Forelimb muscle (tissue), 1 donor: ENCODE measurements at places on chromosomes 12 and 14.

DNA sequence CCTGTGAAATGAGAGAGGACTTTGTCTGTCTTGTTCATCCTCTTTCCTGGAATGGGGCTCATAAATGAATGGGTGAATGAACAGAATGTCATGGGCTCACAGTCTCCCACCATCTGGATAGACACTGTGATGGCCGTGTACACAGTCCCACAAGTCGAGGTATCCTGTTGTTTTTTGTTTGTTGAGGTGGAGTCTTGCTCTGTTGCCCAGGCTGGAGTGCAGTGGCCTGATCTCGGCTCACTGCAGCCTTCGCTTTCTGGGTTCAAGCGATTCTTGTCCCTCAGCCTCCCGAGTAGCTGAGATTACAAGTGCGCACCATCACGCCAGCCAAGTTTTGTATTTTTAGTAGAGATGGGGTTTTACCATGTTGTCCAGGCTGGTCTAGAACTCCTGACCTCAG lies 16.1 kb upstream of the PLA2G1B start:
- DNase-seq: no peak

DNA sequence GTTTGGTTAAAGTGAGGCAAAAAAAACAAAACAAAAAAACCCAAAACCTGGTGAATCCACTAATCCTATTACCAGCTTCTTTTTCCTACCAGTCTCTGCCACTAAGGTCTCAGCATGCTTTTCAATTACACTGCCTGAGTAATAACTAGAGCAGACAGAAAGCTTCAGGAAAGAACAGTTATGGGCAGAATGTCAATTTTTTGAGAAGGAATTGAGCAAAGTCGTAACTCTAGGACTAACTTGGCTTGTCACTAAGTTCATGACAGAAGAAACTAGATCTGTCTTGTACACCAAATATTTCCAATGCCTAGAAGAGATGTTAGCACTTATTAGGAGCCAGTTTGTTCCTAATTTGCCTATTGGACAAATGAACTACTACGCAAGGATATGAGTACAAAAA lies 148.8 kb upstream of the CNOT2 start:
- DNase-seq: no peak

- no peak for DNase-seq
Measured at GRCh38 chr12:19065223-19065622, 64.3 kb upstream of the PLEKHA5 start.

- DNase-seq: no peak
Measured at GRCh38 chr12:31899109-31899508, 60.1 kb upstream of the RESF1 start.

- peak; percentile 34 for DNase-seq
Measured at GRCh38 chr12:43882578-43883178, 46.8 kb downstream of the TMEM117 start.

- no peak for DNase-seq
Measured at GRCh38 chr12:106131676-106132075, 7.1 kb downstream of the NUAK1 start.

DNA sequence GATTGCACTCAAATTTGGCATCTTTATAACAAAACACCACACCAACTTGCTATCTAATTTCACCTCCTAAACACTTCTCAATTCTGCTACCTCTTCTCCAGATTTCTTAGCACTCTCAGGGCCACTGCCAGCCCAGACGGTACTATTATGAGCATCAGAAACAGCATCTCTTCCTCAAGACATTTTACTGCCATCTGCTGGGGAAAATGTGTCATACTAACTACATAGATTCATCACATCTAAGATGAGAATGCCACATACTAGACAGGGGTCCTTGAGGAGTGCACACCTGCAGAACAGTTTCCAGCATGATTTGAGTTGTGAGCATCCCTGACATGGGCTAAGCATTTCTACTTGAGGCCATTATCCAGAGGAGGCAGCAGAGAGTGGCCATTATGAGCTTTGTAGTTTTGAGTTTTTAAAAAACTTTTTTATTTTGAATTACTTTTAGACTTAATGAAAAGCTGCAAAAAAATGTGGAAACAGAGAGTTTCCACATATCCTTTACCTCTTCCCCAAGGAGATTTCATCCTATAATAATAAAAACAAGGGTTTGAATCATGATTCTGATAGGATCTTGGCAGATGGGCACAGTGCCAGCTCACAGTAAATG lies 15.1 kb upstream of the GRIP1 start:
- peak; percentile 46 for DNase-seq

DNA sequence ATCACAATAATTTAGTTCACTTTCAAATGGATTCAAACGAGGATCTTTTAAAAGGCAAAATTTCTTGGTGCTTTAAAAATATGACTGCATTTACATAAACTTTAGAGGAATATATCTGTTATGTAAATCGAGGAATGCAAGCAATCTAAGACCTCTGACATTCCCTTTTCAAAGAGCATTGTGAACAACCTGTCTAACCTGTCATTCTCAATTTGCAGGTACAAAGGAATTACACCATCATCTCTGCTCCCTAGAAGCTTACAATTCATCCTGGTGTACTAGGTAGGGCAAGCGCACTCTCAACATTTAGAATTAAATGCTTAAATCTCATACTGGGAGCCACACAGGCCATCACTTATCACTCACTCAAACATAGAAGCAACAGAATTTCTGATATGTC lies 35.6 kb downstream of the BMP4 start:
- no peak for DNase-seq

DNA sequence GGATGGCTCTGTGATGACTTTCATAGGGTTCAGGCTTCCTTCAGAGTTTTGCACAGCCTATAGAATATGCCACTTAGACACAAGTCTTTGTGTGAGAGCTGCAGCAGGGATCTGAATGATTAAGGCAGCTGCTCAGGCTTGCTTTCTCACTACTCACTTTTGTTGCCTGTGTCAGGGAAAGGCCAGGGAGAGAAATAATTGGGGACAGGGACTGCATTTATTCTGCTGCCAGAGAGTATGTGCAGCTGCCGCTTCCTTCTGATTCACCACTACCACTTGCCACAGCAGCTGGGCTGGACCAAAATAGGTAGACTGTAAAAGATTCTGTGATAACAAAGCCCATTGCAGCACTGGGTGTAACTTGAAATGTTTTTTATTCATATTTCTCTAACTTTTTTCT lies 49.7 kb downstream of the TRMT5 start:
- no peak for DNase-seq

GRCh38 chr12:18467620-18468245 lies 206.4 kb downstream of the PIK3C2G start:
- DNase-seq: no peak

DNA sequence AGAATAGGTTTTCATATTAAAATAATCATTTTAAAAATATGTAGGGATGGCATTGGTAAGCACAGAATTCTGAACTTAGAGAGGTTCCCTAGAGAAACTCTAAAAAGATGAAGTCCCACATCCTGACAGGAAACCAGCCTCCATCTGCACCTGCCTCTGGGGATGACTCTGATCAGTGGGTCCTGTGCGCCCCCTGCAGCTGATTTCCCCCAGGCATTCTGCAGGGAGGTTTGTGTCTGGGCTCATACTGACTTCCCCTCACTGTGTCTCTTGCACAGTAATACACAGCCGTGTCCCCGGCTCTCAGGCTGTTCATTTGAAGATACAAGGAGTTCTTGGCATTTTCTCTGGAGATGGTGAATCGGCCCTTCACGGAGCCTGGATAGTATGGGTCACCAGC lies 602.9 kb downstream of the TMEM121 start:
- no peak for DNase-seq

- peak; percentile 8 for DNase-seq
Measured at GRCh38 chr12:55142669-55143565, 16.7 kb downstream of the OR9K2 start.
